ENCODE measurements at places on chromosomes 11 and 22.

DNA sequence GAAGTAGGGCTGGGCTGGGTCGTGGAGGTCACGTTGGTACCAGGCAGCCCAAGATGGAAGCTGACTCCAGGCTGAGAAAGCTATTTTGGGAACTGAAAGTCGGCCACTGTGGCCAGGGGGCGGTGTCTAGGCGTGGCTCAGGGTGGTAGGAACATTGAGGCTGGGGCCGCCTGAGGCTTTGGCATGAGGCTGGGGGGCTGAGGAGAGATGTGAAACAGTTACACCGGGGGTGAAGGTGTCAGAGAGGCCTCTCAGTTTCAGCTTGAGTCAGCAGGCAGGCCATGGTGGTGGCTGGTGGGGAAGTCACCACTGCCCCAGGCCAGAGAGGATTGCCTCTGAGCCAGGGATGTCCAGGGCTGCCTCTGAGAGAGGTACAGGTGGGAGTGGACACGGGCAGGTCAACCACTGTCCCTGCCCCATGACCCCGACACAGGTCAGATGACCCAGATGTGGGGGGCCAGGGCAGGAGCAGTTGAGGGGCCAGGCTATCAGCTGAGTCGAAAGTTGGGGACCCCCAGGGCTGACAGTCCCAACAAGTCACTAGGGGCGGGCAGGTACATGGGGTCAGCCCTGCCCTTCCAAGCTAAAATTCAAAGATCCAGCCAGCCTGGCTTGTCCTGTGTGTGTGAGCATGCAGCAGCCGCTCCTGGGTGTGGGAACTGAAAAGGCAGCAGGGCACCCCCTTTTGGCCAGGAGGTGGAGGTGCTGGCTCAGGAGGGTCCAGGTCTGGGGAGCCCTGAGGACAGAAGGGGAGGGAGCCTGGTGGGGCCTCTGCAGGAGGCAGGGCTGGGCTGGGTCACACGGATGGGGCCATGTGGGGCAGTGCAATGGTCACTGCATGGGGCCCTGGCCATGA is 7.2 kb downstream of the KCNK7 start:
- DNase-seq, result peak; percentile 48

- DNase-seq, result no peak
These were observed 13.6 kb downstream of the DGCR8 start for GRCh38 chr22:20093418-20094196.

GRCh38 chr11:130781931-130782330 is 134.3 kb downstream of the SNX19 start:
- DNase-seq, result no peak

DNA sequence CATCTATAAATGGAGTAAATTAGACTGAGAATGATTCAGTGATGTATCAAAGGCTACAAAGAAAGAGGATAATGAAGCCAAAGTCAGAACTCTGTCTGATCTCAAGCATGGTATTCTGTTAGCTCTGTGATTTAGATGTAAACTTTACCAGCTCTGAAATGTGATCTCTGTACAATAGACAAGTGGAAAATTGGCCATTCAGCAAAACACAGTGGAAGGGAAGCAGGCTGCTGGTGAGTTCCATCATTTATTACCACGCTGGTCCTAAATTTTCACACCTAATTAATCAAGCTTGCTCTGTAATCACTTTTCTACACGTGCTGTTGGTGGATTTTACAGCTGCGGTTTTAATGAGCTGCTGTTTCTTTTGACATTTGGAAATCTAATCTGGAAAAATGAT is 145.1 kb upstream of the OPCML start:
- DNase-seq, result no peak

- DNase-seq, result peak; percentile 87
These were observed 3.9 kb downstream of the SH3BP1 start for GRCh38 chr22:37643225-37643847.

GRCh38 chr11:114970927-114971645 is 292.8 kb downstream of the NXPE2 start:
- no peak for DNase-seq

DNA sequence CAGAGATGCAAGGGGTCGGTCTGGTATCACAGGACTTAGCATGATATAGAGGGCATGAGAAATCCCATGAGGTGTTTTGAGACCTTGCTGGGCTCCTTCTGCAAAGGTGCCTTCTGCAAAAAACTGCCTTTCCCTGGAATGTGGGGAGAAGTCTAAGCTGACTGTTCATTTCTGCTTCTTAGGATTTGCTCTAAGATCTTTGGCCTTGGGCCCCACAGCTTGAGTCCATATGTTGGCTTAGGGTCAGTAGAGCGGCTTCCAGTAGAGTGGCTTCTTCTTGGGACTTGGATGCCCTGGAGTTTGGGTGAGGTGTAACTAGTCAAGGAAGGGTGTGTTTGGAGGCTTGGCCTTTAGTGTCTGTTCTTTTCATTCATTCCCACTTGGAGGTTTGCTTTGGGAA is 37.0 kb downstream of the AMPD3 start:
- no peak for DNase-seq

DNA sequence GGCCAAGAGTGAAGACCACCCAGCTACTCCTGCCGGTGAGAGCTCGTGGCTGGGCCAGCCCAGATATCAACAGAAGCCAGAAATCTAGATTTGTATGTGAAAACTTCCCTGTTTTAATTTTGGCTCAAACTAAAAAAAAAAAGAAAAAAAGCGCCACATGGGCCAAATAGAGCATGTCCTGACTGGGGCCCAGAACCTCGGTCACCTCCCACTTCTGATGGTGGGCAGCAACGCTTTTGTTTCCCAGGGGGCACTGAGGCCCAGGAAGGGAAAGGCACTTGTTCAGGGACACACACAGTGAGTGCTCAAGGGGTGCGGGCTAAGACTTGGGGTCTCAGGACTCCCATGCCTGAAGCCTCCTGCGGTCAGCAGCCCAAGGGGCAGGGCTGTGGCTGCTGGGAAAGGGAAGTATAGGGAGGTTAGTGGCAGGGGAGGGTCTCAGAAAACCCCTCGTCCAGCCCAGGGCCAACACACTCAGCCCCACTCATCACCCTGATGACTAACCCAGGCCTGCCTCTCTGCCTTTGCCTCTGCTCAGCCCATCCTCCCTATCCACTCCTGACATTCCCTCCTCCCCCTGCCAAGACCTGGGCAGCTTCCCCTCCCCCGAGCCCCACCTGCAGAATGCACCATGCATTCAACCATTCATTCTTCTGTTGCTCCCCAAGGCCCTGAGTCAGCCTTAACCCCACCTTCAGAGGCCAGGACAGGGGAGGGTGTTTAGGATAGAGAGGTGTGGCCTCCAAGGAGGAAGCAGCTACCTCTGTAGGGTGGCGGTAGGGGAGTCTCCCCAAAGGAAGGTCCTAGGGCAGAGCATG is 30.0 kb upstream of the TCF20 start:
- DNase-seq, result no peak

- no peak for DNase-seq
These were observed 111.8 kb downstream of the CCDC81 start for GRCh38 chr11:86486261-86487030.

GRCh38 chr11:69094111-69094914 is 45.6 kb downstream of the TPCN2 start:
- no peak for DNase-seq

- no peak for DNase-seq
These were observed 7.6 kb downstream of the SLC39A13 start for GRCh38 chr11:47415949-47416472.

DNA sequence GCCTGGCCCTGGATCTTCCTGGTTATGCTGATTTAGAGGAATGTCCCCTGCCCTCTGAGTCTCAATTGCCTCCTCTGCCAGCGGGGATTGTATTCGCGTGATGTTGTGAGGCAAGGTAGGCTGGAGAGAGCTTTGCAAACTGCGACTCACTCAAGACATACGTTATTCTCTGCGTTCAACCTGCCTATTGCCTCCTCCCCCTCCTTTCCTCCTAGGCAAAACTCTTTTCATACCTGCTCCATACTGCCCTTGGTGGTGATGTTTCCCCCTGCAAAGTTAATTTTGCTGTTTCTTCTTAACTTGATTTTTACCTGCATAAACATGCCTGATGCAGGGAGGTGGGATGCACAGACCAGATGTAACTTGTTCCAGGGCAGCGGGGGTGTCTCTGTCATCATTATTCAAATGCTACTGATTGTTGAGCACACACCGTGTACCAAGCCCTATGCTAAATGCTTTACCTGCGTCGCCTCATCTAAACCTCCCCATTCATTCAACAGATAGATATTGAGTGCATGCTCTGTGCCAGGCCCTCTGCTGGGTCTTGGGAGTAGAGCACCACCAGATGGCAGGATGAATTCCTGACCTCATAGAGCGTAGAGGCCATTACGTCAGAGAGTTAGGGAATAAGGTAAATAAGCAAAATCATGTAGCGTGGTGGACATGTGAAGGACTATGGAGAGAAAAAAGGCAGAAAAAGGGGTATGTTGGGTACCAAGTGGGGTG is 29.0 kb downstream of the SGSM1 start:
- DNase-seq, result no peak

GRCh38 chr11:82045748-82046457 is 687.8 kb downstream of the FAM181B start:
- no peak for DNase-seq

GRCh38 chr11:133982876-133983275 is 26.1 kb upstream of the IGSF9B start:
- no peak for DNase-seq

GRCh38 chr22:40485813-40486667 is 115.6 kb downstream of the SGSM3 start:
- DNase-seq, result no peak

GRCh38 chr22:43827926-43828724 is 16.0 kb upstream of the EFCAB6 start:
- no peak for DNase-seq

GRCh38 chr22:27267145-27267544 is 534.4 kb downstream of the MN1 start:
- DNase-seq, result no peak

GRCh38 chr22:30400159-30400558 is 3.3 kb downstream of the SEC14L2 start:
- no peak for DNase-seq

- no peak for DNase-seq
These were observed 199.7 kb downstream of the C11orf91 start for GRCh38 chr11:33500861-33501479.

DNA sequence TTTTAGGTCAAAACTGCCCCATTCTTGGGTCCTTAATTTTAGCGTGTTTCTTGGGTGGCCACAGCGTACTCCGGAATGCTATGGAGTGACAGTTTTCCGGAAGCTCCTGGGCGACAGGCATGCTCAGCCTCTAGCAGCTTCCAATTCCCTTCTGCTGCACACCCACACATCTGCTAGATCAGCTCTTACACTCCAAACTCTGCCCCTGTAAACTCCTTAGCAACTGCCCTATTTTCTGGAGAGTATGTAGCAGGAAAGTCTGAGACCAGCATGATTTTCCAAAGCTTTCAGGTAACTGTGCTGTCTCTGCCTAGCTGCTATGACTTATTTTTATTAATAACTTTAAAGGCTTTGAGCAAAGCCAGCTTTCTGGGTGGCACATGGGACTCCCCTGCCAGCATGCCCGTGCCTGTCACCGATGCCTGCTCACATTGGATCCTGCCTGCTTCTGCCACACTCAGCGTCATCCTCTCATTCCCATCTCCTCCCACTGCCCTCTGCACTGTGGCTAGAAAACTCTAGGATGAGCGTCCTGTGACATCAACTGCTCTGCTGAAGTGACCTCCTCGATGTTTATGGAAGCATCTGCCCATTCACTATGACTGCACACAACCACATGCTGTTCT is 17.3 kb downstream of the TOLLIP start:
- DNase-seq, result no peak

- no peak for DNase-seq
These were observed at the start of gene BRSK2 for GRCh38 chr11:1389932-1390568. Gene BRSK2, plus strand, starts transcription at chr11:1389934. Its CDS starts 351 bp downstream, at chr11:1390285.

- DNase-seq, result peak; percentile 19
These were observed 7.4 kb upstream of the PMM1 start for GRCh38 chr22:41596776-41597634.

DNA sequence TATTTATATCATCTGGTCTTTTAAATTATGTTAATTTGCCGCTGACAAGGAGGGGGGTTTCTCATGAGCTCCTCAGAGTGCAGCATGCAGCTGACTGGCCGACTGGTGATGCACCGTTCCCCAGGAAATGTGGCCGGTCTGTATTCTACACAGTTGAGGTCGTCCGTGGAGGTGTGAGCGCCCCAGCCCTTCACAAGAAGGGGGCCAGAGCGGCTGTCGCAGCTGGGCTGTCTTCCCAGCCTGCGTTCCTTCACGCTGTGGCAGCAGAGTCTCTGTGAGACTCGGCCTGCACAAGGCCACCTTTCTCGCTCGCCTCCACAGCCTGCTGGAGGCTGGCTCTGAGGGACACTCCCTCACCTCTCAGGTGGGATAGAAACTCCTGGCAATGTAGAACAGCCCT is 43.2 kb downstream of the AP2A2 start:
- DNase-seq, result no peak

- DNase-seq, result no peak
These were observed 706 bp upstream of the OR51E1 start for GRCh38 chr11:4643076-4643475.

- DNase-seq, result no peak
These were observed 1089.3 kb downstream of the FAM181B start for GRCh38 chr11:81644239-81644840.

- DNase-seq, result peak; percentile 51
These were observed 37.6 kb downstream of the ZNF195 start for GRCh38 chr11:3341298-3341697.

DNA sequence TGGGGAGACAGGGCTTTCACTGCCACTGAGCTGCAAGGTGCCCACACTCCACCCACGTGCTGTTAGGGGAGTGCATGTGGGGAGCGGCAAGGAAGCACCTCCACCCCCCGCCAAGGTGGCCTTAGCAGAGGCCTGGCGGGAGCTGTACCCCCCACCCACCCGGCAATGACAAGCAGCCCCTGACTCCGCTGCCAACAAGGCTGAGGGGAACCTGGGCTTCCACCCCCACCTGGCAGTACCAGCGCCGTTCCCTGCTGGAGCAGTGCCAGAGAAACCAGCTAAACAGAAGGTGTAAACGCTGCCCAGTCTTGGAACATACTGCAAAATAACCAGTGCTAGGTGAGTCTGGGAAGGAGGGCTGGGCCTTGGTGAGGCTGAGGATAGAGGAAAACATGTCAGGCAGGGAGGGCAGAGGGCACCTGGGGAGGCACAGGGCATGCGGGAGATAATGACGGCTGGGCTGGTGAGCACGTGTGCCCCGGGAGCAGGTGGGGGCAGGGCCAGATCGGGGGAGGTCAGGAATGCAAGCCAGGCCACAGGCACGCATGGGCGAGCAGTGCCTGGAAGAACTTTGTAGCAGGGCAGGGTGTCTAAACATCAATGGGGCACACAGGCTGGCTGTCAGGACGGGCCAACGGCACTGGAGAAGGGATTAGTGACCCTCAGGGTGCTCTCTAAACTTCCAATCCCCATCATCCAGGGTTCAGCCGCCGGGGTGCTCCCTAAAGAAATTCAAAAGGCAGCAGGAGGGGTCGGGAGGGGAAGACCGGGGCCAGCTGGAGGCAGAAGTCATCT is 6.6 kb downstream of the CERK start:
- no peak for DNase-seq

GRCh38 chr22:25054943-25055511 is 102.5 kb downstream of the KIAA1671 start:
- no peak for DNase-seq
